CD8-positive, alpha-beta memory T cell (primary cell): ENCODE measurements at places on chromosomes 6 and 20.

- peaks cover under 1% of the 10 kb centered on the region for H3K4me1 ChIP-seq
- H3K36me3 ChIP-seq = peaks cover 1% of the 10 kb centered on the region
- H3K27ac ChIP-seq = no peak overlapping the region
- H3K27me3 ChIP-seq = no peaks in the 10 kb centered on the region
- DNase-seq = no peak
- H3K4me3 ChIP-seq = no peak overlapping the region
Observed at GRCh38 chr20:34574861-34575260, 16.3 kb downstream of the MAP1LC3A start.

- H3K4me1 ChIP-seq = no peaks in the 10 kb centered on the region
- no peak overlapping the region for H3K4me3 ChIP-seq
- no peaks in the 10 kb centered on the region for H3K36me3 ChIP-seq
- no peak overlapping the region for H3K27ac ChIP-seq
Observed at GRCh38 chr6:73797861-73798260, 101.9 kb downstream of the CD109 start.

DNA sequence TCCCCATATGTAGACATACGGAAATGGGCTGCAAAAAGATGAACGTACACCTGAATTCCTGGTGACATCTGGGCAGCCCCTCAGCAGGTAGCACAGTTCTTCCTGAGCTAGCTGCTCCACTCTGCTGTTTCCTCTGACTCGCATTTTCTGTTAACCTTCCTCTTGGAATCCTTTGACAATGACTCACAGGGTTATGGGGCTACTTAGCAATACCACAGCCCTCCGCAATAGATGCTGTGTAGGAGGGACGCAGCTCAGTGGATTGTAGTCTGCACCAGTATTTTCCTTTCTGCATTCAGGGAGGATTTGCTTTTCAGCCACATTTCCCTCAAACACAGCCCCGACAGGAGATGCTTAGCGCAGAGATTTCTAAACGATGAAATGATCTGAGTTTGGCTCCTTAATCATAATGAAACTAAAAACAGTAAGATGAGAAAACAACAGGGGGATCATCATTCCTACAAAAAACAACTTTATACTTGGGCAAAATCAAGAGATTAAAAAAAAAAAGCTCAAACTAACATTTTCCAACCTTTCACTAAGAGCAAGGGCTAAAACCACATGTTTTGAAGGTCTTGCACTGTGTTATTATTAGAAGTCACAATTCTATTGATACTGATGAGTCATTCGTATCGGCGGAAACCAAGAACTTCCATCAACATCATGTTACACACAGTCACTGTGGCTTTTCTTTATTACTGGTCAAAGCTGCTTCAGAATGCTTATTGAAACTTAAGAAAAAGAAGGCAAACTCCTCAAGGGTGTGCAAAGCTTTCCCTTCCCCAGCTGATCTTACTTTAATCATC is 12.2 kb downstream of the BACH2 start:
- H3K4me1 ChIP-seq = peaks cover 66% of the 10 kb centered on the region
- peak; percentile 47 for DNase-seq
- peak overlapping the region; percentile 35 for H3K27ac ChIP-seq

- no peak overlapping the region for H3K4me3 ChIP-seq
- no peaks in the 10 kb centered on the region for H3K27me3 ChIP-seq
- H3K27ac ChIP-seq = no peak overlapping the region
Observed at GRCh38 chr6:169208011-169208410, 45.6 kb downstream of the THBS2 start.

DNA sequence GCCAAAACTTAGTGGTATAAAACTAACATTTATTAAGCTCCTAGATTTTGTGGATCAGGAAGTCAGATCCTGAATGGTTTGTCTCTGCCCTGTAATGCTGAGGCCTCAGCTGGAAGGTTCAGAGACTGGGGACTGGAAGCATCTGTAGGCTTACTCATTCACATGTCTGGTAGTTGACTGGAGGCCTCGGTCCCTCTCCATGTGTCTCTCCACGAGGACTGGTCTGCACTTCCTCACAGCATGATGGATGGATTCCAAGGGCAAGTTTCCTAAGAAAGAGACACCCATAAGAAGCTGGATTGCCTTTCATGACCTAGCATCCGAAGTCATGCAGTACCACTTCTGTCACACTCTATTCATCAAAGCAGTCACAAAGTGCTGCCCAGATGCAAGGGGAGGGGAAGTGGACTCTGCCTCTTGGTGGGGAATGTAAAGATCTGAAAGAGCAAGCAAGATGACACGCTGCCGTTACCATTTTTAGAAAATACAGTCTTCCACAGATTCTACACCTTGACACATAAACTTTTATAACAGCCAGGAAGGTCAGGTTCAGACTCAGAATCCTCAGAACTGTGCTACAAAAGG is 17.2 kb upstream of the MDGA1 start:
- no peak overlapping the region for H3K4me3 ChIP-seq
- H3K36me3 ChIP-seq = no peaks in the 10 kb centered on the region
- H3K27me3 ChIP-seq = no peaks in the 10 kb centered on the region
- H3K27ac ChIP-seq = no peak overlapping the region
- no peaks in the 10 kb centered on the region for H3K4me1 ChIP-seq
- no peak for DNase-seq

DNA sequence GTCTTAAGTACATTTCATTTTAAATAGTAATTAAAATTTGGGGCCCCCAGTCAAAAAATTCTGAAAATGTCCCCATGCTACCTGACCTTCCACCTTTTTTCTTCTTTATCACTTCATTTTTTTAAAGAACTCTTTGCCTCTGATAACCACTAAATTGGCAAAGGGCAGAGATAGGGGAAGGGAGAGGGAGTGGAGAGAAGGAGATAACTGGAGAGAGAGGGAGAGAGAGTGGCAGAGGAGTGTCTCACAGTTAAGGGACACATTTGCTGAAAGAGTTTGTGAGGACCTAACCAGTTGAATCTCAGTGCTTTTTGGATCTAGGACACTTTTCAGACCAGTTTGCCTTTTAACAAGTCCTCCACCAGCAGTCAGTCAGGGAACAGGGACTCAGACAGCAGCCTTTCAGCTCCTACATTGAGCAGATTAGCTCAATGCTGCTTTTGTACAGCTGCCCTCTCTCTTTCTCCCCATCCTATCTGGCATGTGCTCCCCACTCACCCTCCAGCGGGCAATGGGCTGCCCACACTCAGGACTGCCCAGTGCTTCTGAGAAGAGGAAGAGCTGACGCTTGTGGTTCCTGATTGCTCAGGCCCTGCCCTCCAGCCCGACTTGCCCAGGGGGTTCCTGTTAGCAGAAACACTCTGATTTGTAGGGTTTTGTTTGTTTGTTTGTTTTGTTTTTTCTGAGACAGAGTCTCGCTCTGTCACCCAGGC is 14.4 kb downstream of the ARMC2 start:
- no peak for DNase-seq
- peaks cover 7% of the 10 kb centered on the region for H3K4me1 ChIP-seq
- H3K36me3 ChIP-seq = peaks cover 3% of the 10 kb centered on the region
- no peak overlapping the region for H3K4me3 ChIP-seq
- no peaks in the 10 kb centered on the region for H3K27me3 ChIP-seq
- no peak overlapping the region for H3K27ac ChIP-seq

DNA sequence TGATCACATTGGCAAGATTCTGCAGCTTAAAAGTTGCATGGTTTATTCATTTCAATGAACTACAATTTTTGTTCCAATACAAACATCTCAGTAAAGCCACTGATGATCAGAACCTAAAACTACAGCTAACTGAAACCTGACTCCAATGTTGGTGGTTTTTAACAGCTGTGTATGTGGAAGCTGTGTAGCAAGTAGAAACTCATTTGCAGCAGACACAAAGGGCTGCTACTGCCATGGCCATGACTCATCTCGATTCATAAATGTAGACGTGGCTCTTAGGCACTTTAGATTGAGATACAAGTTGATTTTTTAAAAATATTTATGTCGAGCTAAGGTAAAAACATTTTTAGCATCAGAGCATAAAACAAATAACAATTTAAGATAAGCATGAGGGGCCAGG is 19.5 kb upstream of the MAP3K4 start:
- DNase-seq = no peak
- no peak overlapping the region for H3K4me3 ChIP-seq
- no peaks in the 10 kb centered on the region for H3K4me1 ChIP-seq
- no peak overlapping the region for H3K27ac ChIP-seq
- H3K27me3 ChIP-seq = peaks cover 3% of the 10 kb centered on the region

DNA sequence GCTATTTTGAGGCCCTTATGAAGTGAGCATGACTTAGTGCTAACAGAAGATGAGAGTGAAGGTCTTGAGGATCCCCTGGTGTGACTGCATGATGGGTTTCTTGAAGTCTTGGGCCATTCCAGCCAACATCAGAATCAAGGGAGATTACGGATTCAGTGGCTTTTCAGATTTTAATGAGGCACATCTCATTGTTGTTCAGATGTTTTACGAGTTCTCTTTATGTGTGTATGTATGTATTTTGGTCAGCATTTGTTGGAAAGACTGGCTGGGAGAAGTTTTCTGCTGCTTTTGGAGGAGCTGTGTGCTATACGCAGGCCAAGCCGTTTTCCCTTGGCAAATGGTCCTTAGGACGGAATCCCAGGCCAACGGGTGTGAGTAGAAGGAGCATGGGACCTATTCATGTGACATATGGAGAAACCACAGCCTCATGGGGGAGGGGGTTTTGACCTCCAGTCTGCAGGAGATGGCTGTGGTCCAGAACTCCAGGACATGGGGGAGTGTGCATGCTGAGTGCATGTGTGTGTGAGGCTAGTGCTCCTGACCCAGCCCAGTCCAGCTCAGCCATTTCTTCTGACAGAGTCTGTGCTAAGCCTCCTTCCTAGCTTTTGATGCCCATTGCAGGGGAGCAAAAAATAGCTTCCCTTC is 35.3 kb downstream of the CHMP4B start:
- H3K27me3 ChIP-seq = no peaks in the 10 kb centered on the region
- no peak for DNase-seq
- no peak overlapping the region for H3K4me3 ChIP-seq
- H3K4me1 ChIP-seq = peaks cover 40% of the 10 kb centered on the region

DNA sequence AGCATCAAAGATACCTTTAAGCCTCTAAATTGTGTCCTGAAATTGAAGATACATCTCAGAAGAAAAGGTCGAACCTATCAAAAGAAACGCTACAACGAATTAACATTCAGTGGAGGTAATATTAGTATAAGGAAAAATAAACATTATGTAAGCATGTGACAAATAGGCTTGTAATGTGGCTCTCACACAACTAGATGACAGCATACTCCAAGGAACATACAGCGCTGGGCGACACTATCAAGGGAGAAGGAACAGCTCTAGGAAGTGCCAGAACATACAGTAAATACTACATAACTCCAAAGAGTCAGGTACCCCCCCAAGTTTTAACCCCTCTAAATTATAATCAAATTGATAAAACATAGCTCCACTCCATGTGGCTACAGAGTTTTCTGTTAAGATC is 103.5 kb downstream of the LAMP5 start:
- no peaks in the 10 kb centered on the region for H3K36me3 ChIP-seq
- no peak overlapping the region for H3K27ac ChIP-seq
- H3K27me3 ChIP-seq = no peaks in the 10 kb centered on the region

GRCh38 chr20:8640461-8640860 is 428.4 kb upstream of the PLCB4 start:
- no peaks in the 10 kb centered on the region for H3K27me3 ChIP-seq
- H3K36me3 ChIP-seq = no peaks in the 10 kb centered on the region
- no peak for DNase-seq
- no peaks in the 10 kb centered on the region for H3K4me1 ChIP-seq
- H3K27ac ChIP-seq = no peak overlapping the region

GRCh38 chr6:135936606-135937005 is 85.1 kb downstream of the PDE7B start:
- H3K27me3 ChIP-seq = no peaks in the 10 kb centered on the region
- H3K27ac ChIP-seq = no peak overlapping the region
- no peak overlapping the region for H3K4me3 ChIP-seq
- H3K36me3 ChIP-seq = no peaks in the 10 kb centered on the region
- no peaks in the 10 kb centered on the region for H3K4me1 ChIP-seq

GRCh38 chr20:49964964-49965780 is 17.6 kb upstream of the SNAI1 start:
- H3K36me3 ChIP-seq = no peaks in the 10 kb centered on the region
- no peak for DNase-seq
- H3K27ac ChIP-seq = no peak overlapping the region
- no peaks in the 10 kb centered on the region for H3K4me1 ChIP-seq

DNA sequence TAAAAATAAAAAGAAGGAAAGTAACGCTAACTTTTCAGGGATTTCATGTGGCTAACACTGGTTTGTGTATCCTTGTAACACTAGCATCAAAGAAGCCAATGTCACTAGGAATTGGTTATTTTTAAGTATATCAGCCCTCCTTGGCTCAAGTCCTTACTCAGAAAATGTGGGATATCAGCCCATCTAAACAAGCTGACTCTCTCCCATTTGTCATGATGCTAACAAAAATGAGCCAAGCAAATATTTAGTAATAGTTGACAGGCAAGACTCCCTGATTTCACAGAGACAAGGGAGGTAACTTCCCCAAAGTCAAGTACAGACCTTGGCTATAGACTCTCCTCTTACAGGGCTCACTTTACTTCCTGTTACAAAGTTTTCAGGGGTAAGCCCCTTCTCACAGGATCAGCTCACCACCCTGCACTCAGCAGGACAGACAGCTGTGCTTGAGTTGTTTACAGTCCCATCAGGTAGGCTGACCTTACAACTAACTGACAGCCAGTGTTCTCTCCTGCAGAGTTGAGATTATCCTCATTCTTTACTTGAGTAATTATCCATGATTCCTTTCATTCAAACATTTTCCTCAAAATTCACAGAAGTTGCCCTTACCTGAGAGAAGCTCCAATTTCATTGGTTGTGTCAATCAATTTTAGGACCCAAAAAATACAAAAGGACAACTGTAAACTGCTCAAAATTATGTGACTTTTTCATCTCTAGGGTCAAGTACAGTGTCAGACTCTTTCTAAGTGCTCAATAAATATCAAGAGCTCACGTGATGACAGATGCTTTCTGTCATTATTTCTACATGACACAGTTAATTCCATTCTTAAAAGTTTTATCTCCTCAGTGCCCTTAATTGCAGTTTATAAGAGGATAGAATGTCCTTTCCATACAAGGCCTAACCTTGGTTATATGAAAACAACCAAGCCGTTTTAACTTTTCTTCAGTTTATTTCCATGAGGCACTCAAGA is 38.1 kb upstream of the BMP5 start:
- H3K27me3 ChIP-seq = no peaks in the 10 kb centered on the region
- no peaks in the 10 kb centered on the region for H3K4me1 ChIP-seq
- H3K36me3 ChIP-seq = no peaks in the 10 kb centered on the region
- no peak overlapping the region for H3K27ac ChIP-seq
- no peak for DNase-seq

GRCh38 chr6:116329156-116329555 is 41.6 kb upstream of the DSE start:
- H3K4me1 ChIP-seq = no peaks in the 10 kb centered on the region
- H3K36me3 ChIP-seq = no peaks in the 10 kb centered on the region
- no peak overlapping the region for H3K4me3 ChIP-seq
- no peak overlapping the region for H3K27ac ChIP-seq
- no peak for DNase-seq

GRCh38 chr6:26272171-26272637 is 92.8 kb upstream of the BTN3A2 start:
- H3K4me1 ChIP-seq = peaks cover 23% of the 10 kb centered on the region
- peak overlapping the region; percentile 40 for H3K27ac ChIP-seq
- peak; percentile 67 for DNase-seq
